ENCODE measurements at places on chromosomes 16 and 17.

DNA sequence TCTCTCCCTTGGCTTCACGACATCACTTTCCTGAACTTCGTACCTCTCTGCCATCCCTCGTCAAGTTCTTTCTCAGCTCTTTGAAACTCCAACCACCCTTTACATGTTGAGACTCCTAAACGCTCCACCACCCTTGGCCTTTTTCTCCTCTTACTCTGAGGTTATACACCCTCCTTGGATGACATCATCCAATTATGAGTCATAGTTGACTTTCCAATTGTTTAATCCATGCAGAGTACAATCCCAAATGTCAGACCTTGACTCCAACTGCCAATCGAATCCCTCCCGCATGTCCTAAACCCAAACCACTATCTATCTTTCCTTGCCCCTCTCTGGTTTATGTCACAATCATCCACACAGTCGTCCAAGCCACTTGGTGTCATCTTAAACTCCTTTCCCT lies 18.4 kb upstream of the C16orf82 start:
- DNase-seq: no peak

GRCh38 chr16:24537474-24538337 lies 1.7 kb upstream of the RBBP6 start:
- no peak for DNase-seq

- peak; percentile 29 for DNase-seq
Observed at GRCh38 chr17:7884581-7885366, 3.8 kb upstream of the CHD3 start.

GRCh38 chr16:68503334-68503733 lies 35.8 kb upstream of the ZFP90 start:
- DNase-seq: no peak

DNA sequence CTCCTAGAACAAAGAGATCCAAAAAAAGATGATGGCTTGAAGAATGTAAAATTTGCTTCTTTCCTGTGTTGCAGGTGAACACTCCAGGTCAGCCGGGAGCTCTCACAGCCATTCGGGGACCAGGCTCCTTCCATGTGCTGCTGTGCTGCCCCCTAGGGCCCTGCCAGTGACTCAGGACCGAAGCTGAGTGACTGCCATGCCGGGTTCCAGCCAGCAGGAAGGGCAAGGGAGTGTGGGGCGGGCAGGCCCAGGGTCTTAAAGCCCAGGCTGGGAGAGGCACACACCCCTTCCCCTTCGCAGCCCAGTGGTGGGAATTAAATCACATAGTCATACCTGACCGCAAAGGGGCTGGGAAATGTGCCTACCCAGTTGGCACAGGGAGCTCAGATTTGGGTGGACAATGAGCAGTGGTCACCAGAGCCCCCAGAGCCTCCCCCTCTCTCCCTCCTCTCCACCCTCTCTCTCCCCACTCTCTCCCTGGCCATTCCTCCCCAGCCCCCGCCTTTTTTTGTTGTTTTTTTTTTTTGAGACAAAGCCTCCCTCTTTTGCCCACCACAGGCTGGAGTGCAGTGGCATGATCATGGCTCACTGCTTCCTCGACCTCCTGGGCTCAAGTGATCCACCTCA lies 11.5 kb downstream of the EPOP start:
- peak; percentile 41 for DNase-seq

DNA sequence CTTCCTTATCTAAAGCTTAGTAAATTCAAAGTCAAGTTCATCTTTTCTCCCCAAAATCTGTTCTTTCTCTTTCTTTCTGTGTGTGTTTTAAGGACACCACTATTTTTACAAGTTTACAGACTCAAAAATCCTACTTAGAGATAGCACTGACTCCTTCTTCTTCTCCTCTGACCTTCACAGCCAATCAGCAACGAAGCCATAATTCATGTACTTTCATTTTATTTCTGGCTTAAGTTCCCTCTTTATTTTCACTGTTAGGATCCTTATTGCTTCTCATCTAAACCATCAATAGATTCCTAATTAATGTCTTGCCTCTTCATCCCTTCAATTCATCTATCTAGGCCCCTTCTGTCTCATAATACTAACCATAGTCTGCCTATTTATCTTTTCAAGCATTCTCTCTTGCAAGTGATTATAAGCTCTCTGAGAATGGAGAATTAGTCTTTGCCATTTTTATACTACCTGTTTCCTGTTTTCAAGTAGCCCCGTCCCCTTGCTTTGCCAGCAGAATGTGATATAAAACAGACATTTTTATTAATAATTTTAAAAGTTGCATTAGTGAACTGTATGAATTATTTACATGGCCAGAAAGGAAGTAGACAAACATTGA lies 27.0 kb downstream of the CDC27 start:
- DNase-seq: no peak

DNA sequence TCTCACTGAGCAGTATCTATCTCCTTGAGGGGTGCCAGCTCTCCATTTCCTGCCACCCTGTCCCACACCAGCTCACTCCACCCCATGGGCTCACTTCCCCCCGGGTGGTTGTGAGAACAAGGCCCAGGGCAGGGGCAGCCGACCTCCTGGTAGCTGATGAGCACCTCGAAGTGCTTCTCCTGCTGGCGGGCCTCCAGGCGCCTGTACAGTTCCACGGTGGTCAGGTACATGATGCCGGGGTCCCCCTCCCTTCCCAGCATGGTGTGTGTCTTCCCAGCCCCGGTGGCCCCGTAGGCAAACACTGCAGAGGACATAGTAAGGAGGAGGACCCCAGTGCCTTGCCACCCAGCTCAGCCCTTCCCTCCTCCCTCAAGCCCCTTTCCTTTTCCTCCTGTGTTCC lies 12.5 kb downstream of the KIF18B start:
- DNase-seq: no peak

GRCh38 chr17:66341462-66341861 lies 39.0 kb downstream of the PRKCA start:
- no peak for DNase-seq

DNA sequence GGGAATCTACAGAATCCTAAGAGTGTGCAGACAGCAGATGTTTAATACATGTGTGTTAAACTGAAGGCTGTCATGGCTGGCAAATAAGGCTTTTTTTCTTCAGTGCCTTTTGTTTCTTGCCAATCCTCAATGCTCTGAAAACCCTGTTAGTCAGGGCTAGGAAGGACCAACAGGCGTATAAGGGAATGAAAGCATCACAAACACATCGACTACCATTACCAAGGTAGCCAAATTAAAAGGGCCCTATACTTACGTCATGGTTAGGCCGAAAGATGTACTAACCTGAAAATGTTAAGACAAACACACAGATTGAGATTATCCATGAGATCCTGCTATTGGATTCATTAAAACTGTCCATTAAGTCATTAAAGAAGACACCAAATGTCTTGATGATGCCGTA lies 13.1 kb downstream of the SLC16A6 start:
- DNase-seq: no peak

DNA sequence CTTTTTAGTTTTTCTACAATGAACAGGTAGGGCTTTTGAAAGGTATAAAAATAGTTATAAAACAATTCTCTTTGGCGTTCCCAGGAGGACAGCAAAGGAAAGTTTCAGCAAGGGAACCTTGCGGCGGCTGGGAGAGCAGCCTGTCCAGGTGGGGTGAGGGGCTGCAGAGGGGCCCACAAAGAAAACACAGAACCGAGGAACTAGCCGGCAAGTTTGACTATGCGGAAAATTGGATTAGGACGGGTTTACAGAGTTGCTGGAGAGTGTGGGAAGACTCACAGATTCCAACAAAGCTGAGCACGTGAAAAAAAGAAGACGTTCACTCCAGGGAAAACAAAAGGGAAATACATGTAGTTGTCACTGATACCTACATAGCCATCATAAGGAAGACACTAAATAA lies 40.2 kb upstream of the METTL16 start:
- DNase-seq: no peak

GRCh38 chr17:2897605-2898004 lies 101.4 kb downstream of the RAP1GAP2 start:
- no peak for DNase-seq

DNA sequence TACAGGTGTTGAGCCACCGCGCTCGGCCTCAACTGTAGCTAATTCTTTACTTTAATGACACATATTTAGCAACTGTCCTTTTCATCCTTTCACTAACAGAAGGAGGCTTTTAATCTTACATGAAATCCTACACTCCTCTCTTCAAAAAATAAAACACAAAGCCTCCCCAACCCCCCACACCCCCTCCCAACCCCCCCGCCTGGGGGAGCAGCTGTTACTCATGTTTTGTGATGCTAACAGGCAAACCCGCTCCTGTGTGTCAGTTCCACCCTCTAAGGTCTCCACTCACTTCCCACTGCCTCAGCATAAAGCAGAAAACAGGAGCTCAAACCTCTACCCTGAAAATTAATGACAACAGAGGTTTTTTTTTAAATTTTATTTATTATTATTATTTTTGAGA lies 55.4 kb upstream of the SLC25A19 start:
- no peak for DNase-seq

GRCh38 chr17:72387487-72387886 lies 266.7 kb downstream of the SOX9 start:
- DNase-seq: peak; percentile 94

GRCh38 chr16:31077592-31078396 lies 3.6 kb downstream of the ZNF646 start:
- DNase-seq: no peak

DNA sequence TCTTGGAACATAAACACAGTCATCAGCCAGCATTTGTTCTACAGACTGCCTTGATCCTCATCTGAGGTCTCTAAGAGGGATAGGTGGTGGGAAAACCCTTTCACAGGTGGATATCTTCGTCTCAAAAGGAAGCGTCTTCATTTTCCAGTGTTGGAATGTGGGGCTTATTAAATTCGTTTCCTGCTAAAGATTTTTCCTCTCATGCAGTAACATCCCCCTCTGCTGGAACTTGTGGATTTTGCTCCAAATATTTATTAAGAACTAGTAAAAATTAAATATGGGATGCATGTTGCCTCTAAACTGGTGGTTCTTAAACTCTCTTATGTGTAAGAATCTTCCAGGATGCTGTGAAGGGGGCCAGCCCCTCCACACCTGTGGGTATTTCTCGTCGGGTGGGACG lies 20.1 kb upstream of the MLYCD start:
- peak; percentile 64 for DNase-seq

DNA sequence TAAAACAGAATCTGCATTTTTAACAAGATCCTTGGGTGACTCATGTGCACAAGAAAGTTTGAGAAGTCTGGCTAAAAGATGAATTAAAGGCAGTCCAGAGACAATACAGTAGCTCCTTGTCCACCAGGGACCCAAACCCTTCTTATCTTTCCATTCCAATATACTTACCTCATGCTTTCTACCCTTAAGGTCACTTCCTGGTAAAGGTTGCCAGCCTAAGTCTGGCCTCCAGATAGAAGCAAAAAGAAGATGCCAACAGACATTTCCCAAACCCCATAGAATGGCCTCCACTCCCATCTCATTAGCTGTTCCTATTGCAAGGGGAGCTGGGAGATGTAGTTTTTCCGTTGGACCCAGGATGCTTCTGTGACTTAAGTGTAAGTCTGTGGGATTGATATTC lies 101.4 kb upstream of the XYLT1 start:
- no peak for DNase-seq

GRCh38 chr17:76947771-76948170 lies 79.6 kb downstream of the MGAT5B start:
- DNase-seq: no peak

DNA sequence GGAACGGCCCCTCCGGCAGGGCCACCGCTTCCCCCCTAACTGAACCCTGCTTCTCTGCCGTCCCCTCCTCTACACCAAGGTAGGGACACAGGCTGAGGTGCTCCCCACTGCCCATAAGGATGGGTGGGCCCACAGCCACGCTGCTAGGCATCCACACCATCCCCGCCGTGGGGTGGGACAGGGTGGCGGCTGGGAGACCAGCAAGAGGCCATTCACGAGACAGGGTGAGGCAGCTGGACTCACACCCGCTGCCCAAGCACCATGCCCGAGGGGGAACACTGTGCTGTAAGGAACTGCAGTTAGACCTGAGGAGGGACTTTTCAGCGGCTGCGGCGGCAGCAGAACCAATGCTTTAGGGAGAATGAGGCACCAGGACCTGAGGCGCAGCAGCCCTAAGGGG lies 47.5 kb upstream of the RRN3 start:
- DNase-seq: no peak

DNA sequence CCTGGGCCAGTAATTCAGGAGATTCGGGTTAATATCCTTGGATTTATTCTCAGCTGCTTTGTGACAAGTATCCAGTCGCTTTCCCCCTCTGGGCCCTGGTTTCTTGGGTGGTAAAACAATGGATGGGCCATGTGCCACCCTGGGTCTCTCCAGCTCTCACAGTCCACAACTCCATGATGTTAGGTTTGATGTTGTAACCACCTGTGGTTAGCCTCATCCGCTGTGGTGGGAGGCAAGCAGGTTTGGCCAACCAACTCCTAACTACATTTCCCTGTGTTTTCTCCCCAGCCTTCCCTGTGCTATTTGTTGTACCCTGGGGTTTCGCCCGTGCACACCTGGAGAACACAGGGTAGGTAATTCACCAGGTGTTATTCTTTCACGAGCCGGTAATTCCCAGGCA lies 35.1 kb downstream of the GLP2R start:
- DNase-seq: no peak

GRCh38 chr16:86882586-86883280 lies 304.4 kb downstream of the FOXL1 start:
- peak; percentile 90 for DNase-seq

GRCh38 chr16:11133344-11133943 lies 122.6 kb downstream of the SOCS1 start:
- DNase-seq: peak; percentile 96

GRCh38 chr17:33696102-33696501 lies 403.0 kb upstream of the ASIC2 start:
- no peak for DNase-seq

GRCh38 chr16:68252383-68252782 lies 7.2 kb downstream of the PLA2G15 start:
- no peak for DNase-seq

DNA sequence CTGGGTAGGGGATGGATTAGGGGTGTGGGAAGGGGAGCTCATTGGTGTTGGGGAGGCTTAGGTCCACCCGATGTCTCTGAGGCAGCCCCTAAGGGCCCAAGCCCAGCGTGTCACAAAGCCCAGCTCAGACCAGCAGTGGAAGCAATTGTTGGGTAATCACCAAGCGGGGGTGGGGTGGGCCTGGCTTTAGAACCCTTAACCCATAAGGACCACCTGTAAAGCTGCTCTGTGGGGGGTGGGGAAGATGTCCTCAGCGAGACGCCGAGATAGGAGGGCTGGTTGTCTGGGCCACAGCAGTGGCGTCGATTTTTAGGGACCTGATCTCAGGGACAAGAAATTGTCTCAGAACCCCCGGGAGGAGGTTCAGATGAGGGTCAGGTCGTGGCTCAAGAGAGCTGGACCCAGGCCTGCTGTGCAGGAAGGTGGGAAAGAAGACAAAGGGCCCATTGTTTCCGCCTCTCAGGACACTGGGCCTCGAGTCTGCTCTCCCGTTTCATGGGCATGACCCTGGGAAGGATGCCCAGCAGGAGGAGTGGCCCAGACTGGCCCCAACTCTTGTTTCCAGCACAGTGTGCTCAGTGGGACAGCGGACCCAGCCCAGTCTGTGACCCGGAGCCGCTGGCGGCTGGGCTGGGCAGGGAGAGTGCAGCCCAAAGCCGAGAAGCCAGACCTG lies 15.9 kb downstream of the ST6GALNAC2 start:
- no peak for DNase-seq

DNA sequence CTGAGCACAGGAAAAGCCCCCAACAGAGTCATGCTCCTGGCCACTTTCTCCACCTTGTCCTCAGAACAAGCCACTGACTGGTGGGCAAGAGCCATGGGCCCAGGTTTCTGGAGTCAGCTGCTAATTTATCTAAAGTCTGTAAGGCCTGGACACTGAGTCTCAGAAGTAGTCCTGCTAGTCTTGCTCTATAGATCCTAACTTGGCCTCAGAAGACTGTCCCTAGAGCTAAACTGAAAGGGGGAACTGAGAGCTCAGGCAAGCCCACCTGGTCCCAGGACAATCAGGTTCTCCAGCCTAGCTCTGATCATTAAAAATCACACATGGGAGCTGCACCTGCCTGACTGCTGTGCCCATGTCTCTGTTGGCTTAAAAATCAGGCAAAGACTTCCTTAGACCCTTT lies 485.8 kb downstream of the SLC39A11 start:
- DNase-seq: no peak

Data from fibroblast of upper back skin (primary cell).